ENCODE measurements at places on chromosomes 6 and 20.

DNA sequence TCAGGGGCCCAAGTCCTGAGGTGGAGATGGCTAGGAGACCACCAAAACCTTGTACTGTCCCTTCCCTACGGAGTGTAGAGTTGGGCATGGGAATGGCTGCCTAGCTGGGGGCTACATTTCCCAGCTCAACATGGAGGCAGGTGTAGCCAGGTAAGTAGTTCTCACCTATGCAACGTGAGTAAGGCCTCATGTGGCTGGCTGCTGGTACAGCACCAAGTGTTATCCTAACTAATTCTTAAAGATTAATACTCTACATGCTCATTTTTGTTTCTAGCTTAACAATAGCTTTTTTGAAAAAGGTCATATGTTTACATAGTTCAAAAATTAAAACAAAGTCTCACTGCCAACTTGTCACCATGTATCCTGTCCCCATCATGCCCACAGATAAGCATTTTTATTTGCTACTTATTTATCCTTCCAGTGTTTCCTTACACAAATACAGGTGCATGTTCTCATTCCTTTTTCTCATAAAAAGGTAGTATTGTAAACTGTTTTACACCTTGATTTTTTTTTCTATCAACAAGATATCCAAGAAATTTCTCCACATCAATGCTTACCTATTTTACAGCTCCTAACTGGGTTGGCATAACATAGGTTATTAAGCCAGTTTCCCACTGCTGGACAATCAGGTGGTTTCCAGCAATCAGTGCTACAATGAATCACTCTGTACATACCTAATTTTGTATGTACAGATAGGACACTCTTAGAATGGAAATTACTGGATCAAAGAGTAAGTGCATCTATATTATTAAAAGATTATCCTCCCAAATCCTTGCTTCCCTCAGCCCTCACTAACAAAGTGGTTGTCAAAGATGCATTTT lies 25.5 kb downstream of the ABHD12 start:
- DNase-seq, result no peak

- DNase-seq, result no peak
These were observed 22.6 kb downstream of the CST4 start for GRCh38 chr20:23666189-23666588.

DNA sequence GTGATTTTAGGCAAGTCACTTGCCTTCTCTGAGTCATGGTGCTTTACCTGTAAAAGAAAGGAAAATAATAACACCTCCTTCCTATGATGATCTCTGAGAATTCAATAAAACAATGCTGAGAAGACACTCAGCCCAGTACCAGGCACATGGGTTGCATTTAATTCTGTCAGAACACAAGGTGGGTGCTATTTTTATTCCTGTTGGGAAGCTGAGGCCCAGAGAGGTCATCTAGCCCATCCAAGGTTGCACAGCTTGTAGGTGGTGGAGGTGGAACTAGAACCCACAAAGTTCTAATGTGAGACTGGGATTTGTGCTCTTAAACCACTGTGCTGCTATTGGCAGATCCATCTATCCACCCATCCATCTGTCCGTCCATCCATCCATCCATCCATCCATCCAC lies 39.6 kb upstream of the PTGIS start:
- DNase-seq, result no peak

- no peak for DNase-seq
These were observed 305.7 kb downstream of the SMOC2 start for GRCh38 chr6:168746643-168747042.

- peak; percentile 6 for DNase-seq
These were observed 58.2 kb upstream of the IL20RA start for GRCh38 chr6:137102851-137103492.

GRCh38 chr6:3309391-3310050 lies 50.8 kb downstream of the PSMG4 start:
- DNase-seq, result no peak

- DNase-seq, result no peak
These were observed 381.6 kb downstream of the GJA1 start for GRCh38 chr6:121816906-121817540.

DNA sequence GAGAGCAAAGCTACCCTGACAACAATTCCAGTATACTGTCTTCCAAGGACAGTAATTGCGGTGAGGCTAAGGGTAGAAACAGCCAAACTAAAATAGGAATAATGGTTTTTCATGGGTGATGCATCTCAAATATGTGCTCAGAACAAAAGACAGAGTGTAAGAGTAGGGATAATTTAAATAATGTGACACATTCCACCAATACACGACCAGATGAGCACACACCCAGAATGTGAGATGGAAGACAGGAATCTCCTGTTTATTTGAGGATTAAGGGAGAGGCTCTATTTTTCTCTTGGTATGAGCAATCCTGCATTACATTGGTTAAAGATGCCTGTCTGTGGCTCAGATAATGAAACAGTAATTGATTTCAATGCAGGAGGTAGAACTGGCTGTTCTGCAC lies 292.9 kb upstream of the ZFP64 start:
- no peak for DNase-seq

GRCh38 chr6:119065955-119066354 lies 12.5 kb downstream of the FAM184A start:
- no peak for DNase-seq

DNA sequence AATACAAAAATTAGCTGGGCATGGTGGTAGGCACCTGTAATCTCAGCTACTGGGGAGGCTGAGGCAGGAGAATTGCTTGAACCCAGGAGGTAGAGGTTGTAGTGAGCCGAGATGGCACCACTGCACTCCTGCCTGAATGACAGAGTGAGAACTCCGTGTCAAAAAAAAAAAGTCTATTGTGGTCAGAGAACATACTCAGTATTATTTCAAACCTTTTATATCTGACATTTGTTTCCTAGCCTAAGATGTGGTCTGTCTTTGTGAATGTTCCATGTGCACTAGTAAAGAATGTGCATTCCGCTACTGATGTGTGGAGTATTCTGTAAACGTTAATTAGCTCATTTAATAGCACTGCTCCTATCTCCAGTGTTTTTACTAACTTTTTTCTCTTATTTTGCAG lies 11.7 kb downstream of the RAB22A start:
- no peak for DNase-seq

GRCh38 chr6:88989215-88989614 lies 25.8 kb upstream of the RNGTT start:
- DNase-seq, result no peak

DNA sequence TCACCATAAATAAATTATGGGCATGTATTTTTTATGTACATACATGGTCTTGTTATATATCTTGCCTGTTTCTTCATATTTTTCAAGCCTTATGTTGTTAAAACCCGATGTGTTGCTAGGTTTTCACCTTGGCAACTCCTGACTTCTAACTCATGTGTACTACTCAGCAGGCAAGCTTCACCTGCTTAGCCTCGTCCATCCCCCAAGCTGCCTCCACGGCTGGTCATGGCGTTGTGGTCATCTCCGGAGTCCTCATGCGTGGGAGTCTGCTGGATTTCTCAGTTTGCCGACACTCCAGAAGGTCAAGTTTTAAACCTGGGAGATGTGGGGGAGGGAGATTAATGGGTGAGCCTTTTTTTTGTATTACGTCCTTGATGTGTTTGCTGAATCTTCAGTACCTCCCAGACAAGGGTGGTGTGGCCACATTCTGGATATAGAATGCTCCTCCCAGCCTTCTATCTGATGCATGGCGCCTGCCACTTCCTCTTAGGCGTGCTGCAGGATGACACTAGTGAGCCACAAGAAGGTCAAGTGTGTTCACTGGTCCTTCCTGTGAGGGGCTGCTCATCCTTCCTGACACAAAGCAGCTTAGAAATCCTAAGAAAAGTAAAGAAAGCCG lies 26.6 kb upstream of the EDN3 start:
- no peak for DNase-seq

DNA sequence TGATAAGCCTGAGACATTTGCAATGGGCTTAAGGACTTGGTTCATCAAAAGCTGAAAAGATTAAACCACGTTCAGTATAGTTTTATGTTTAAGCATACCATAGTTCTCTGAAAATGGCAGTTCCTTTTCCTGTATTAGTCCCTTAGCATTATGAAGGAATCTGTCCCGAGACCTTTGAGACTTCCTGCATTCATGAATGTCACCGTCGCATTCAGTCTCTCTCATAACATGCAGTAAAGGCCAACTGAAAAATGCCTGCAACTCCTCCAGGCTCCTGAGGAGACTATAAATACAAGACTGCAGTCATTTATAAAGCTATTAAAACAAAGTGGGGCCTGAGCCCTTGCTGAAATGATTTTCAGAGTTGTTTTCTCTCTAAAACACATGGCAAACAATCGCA lies 129.1 kb downstream of the SYCP2 start:
- DNase-seq, result no peak

GRCh38 chr20:19110881-19111460 lies 101.5 kb upstream of the SLC24A3 start:
- DNase-seq, result no peak

DNA sequence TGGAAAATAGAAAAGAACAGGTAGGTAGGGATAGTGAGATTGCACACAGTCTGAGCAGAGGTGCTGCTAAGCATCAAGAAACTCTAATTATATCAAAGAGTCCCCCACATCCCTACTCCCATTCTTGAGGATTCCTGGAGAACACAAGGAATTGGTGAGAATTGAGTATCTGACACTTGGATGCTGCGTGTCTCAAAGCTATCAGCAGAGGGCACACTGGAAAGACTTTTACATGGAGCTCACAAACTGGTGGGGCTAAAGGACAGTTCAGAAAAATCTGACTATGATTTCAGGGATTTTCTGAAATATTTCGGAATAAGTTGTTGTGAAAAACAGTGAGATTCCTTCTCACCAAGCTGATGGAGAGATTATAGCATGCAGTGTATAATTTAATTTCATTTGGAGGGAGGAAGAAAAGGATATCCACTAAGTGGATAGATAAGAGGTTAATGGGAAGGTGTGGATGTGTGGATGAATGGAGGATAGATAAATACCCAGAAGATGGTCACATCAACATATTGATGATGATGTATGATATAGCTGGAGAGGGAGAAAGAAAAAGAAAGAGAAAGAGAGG lies 215.4 kb upstream of the DEFB112 start:
- no peak for DNase-seq

Measured in activated gamma-delta T cell treated with Interleukin-2 at 50 U/mL for 16 hours (primary cell).